ENCODE measurements at places on chromosomes 11 and 22. TPM values are rescaled to one million over a fixed set of nuclear protein-coding genes. Genes with fewer than 3 reads are reported as not detected.

GRCh38 chr11:5129457-5129877 lies 8.7 kb downstream of the OR52A5 start:
- DNase-seq = no peak

The HEPHL1 gene
- not detected for total RNA-seq

The TRIM66 gene
- total RNA-seq = 10.4 TPM

DNA sequence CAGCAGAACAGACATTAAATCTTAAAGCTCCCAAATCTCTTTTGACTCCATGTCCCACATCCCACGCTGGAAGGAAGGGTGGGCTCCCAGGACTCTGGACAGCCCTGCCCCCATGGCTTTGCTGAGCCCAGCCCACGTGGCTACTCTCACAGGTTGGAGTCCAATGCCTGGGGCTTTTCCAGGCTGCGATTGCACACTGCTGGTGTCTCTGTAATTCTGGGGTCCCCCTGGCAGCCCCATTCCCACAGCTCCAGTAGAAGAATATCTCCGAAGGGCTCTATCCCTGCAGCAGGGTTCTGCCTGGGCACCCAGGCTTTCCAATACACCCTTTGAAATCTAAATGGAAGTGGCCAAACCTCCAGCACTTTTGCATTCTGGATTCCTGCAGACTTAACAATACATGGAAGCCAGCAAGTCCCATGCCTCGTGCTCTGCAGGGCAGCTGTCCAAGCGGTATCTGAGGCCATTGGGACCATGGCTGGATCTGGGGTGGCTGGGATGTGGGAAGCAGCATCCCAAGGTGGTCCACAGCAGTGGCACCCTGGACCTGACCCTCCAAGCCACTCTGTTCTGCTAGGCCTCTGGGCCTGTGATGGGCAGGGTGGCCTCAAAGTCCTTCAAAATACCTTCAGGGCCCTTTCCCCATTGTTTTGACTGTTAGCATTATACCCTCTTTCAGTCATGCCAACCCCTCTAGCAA lies 47.9 kb upstream of the TH start:
- DNase-seq = no peak

DNA sequence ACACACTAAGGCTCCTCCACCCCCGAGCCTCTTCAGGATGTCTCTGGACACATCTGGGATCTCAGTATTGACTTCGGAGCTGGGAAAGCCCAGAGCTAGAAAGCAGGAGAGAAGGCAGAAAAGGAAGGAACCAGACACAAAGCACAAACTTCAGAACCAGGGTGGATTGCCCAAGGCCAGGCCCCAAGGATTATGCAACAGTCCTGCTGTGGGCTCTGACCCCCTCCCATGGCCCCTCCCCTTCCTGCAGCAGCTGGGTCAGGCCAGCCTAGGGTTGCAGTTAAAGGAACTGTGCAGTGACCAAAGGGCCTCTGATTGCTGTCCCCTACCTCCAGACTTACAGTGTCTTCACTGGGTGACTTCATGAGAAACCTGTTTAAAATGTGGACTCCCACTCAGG lies 5.3 kb downstream of the KCNE3 start:
- peak; percentile 28 for DNase-seq

DNA sequence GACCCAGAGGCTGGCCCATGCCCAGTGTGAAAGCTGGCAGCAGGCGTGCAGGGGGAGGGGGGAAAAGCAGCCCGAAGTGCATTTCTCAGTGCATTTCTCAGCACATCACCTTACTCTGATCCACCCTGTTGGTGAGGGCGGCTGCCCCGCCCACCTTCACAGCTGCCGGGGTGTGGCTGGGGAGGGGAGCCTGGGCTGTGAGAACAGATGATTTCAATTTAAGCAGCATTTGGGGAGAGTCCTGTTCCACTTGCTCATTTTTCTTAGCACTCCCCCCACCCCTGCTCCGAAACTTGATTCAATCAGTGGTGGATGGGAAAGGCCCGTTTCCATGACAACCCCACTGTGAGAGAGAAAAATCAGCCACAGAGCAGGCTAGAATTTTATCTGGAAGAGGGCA lies 84.8 kb downstream of the SNX19 start:
- DNase-seq = peak; percentile 96

The ACTN3 gene
- 91.4 TPM for total RNA-seq

- no peak for DNase-seq
Observed at GRCh38 chr22:17806437-17806836, 32.2 kb upstream of the BID start.

DNA sequence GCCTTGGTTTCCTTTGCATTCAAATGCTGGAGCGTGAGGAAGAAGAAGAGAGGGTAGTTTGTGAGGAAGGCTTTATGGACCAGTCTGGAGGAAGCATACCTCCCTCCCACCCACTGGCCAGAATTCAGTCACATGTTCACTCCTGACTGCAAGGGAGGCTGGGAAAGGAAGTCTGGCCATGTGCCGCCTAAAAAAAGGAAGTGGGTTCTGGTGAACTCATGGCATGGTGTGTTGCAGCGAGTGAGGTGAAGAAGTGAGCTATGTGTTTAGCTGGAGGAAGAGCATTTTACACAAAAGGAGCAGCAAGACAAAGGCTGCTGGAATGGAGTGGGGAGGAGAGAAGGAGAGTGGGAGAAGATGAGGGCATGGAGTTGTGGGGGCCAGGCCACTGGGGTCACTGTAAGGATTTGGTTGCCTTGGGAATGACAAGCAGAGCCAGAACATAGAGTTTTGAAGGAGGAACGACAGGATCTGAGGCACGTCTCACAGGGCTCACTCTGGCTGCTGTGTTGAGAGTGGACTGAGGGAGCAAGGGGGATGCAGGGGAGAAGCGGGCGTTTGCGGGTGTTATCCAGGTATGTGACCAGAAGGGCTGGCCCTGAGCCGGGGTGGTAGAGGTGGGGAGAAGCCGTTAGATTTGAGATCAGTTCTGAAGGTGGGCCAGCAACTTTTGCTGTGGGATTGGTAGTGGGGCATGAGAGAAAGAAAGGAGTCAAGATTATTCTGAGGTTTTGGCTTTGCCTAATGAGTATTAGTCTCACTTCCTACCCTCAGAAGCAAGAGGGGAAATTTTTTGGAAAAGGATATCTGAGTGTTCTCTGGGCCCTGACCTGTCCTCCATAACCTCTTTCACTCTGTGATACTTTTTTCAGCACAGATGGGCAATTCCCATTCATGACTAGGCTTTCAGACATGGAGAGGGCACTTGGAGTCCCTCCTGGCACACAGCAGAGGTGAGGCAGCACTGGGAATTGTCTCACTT lies 26.4 kb downstream of the BMAL1 start:
- DNase-seq = no peak

The PDXP gene
- total RNA-seq = 12.3 TPM

DNA sequence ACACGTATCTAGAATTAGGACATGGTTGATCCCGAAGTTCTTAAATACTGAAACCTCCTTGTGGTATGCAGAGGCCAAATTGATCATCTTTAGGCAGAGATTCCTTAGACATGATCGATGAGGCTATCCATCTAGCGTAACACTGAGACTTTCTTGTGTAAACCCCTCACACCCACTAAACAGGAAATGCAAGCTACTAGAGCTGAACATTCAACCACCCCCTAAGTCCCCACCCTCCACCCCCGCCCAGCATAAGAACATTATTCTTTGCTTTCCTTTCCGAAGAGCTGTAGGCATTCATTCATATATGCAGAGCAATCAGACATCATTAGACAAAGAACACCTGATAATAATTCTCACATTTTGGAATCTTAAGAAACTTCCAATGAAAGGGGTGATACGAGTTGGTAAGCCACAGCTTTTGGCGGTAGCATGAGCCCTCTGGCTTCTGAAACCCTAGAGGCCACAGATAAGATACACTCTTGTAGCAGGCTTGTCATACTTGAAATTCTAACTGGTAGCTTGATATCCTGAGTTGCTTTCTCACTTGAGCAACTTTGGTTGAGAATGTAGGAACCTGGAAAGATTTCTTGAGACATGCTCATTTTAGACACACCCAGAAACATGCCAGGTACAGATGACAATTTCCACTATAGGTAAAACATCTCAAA lies 42.2 kb downstream of the FLI1 start:
- no peak for DNase-seq

The CCDC73 gene
- total RNA-seq = not detected

DNA sequence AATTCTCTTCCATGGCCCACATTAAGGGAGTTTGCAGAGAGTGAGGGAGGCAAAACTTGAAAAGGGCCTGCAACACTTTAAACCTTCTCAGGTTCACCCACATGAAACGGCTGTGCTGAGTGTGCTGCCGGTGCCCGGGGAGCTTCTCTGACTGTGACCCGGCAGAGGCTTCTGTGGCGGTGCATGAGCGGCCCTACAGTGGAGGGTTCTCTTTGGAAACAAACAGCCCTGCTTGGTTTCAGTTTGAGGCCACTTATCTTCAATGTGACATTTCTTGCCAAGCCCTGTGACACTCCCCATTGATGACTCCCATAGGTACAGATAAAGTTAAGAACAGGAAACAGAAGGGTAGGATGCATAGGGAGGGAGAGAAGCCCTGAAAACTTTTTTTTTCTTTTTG lies 31.8 kb downstream of the FAM118A start:
- no peak for DNase-seq

DNA sequence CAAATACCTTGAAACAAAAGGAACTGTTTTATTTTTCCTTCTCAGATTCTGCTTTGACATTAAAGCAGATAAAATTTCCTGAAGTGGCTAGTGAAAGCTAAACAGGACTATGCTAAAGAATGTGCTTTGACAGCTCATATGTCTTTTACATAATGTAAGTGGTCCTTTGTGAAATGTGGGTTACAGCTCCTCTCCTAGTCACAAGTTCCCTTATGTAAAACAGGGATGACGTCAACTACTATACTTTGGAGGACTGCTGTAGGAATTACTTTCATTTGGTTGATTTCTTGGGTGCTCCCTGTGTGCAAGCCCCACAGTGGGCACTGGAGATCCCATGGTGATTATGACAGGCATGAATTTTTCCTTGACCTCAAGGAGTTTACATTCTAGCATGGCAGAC lies 216.6 kb upstream of the NARS2 start:
- no peak for DNase-seq

GRCh38 chr11:111601979-111602864 lies at the start of gene SIK2:
SIK2 (plus strand) TSS chr11:111602449; CDS start chr11:111602564, 115 bp downstream.
- peak; percentile 98 for DNase-seq

DNA sequence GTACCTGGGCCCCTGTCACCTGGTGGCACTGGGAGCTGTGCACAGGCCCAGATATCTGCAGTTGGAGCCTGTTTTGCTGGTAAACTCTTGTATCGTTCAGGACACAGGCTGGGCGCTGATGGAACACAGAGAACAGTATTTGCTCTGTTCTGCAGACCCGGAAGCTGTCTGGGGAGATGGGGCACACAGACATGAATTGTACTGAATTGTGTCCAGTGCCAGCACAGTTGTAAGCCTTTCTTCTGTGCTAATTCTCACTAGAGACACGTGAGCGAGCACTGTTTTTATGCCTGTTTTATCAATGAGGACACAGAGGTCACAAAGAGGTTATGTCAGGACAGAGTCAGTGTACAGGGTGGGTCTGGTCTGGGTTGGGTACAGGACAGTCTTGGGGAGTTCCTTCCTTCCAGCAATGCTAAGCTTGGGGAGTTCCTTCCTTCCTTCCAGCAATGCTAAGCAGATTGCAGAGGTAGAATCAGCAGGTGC lies 24.4 kb upstream of the ACR start:
- peak; percentile 26 for DNase-seq

- DNase-seq = no peak
Observed at GRCh38 chr11:92979176-92979575, 9.7 kb downstream of the MTNR1B start.

- DNase-seq = no peak
Observed at GRCh38 chr11:75463106-75463774, 30.2 kb upstream of the KLHL35 start.

The ANGPTL5 gene
- not detected for total RNA-seq

DNA sequence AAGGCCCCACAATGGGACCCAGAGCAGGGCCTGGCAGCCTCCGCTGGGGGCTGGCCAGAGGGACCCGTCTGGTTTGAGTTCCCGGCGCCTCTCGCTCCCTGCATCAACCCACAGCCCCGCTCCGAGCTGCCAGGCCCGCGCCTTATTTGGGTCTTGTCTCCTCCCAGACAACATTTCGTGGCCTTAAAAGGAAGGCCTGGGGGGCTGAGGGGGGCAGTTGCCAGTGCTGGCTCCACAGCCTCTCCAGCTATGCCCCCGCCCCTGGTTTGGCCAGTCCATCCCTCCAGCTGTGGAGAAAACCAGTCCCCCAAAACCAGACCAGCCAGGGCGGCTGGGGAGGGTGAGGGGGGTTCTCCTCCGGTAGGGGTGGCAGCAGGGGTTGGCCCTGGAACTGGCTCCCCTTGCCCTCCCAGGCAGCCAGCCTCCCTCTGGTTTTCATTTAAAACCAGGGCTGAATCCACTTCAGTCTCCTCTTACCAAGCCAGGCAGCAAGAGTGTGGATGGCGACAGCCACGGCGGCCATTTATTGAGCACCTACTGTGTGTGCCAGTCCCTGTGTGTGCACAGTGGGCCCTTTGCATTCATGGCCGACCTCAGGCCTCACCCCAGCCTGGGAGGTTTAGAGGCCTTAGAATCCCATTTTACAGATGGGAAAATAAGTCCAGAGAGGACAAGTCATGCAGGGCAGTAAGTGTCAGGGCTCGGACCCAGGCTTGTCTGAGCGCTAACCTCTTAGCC lies 18.6 kb downstream of the EMID1 start:
- peak; percentile 77 for DNase-seq

GRCh38 chr11:9815486-9816136 lies 151.7 kb downstream of the SWAP70 start:
- DNase-seq = no peak

The UPK2 gene
- total RNA-seq = not detected

The KRTAP5-11 gene
- total RNA-seq = not detected

The CD3G gene
- 1.1 TPM for total RNA-seq

DNA sequence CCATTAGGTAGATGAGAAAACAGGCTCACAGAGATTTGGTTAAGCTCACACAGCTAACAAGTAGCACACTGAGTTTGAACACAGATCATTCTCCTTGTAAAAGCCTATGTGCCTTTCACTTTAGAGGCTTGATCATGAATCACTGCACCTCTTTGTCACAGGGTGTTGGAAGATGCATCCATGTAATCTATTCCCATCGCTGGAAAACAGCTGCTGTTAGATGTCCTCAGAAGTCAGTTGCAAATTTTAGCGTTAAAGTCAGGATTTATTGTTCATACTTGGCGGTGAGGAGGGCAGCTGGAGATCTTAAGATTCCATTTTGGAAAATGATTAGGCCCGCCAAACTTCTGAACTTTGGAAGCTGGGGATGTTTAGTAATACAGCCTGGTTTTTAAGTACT lies 2.6 kb downstream of the CNTF start:
- DNase-seq = peak; percentile 5

The CLMP gene
- 34.7 TPM for total RNA-seq

DNA sequence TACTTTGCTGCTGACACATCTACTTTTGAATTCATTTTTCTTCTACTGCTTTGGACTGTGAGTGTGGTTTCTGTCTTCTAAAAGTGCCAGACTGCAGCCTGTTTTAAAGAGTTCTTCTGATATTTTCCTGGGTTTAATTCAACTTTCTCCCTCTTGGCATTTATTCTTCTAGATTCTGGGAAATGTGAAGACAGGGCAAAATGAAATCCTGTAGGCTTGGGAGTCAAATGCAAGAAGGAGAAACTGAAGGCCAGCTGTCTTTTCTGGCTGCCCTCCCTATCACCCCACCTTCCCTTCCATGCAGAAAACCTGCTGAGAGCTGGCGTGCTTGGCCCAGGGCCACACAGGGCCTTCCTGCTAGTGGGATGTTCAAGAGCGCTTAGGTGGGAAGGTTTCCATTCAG lies 7.6 kb downstream of the ZNF70 start:
- DNase-seq = peak; percentile 90

Data from tongue (tissue), 3 donors.